ENCODE measurements at places on chromosomes 3 and 15.

DNA sequence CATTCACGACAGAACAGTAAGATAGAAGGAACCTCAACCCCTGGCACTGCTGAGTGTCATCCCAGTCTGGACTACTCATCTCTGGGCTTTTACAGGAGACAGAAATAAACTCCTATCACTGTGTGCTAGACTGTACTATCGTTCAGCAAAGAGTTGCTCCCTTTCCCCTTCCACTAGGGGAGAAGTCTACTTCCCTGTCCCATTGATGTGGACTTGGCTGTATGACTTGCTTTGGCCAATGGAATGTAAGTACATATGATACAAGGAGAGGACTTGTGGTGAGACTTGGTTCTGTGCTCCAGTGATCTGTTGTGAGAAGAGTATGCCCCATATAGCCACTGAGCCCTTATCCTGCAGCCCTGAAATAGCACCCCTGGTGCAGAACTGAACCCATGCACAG is 5.3 kb upstream of the KIF7 start:
- DNase-seq = no peak

GRCh38 chr3:20975188-20975651 is 775.8 kb downstream of the ZNF385D start:
- DNase-seq = no peak

DNA sequence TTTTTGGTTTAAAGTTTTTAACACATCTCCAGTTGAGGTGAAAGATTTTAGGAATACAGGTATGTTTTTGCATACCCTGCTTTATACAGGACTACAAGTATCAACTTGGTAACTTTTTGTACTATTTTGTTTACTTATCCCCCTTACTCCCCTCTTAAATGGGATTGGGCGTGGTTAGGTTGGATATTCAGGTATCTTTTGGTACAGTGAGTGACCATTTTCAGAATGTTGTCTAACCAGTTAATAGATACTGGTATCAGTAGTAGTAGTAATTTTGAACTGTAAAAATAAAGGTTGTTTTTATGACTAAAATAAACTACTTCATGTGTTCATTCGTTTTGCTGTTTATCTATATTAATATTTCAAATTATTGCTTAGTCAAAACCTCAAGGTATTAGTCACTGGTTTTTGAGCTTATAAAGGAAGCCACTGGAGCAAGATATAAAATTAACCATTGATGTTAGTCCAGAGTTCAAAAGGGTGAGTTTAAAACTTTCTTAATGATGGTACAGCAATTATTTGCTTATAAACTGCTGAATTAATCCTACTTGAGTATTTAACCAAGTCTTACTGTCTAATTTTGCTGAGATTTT is 3.3 kb downstream of the MME start:
- DNase-seq = no peak

DNA sequence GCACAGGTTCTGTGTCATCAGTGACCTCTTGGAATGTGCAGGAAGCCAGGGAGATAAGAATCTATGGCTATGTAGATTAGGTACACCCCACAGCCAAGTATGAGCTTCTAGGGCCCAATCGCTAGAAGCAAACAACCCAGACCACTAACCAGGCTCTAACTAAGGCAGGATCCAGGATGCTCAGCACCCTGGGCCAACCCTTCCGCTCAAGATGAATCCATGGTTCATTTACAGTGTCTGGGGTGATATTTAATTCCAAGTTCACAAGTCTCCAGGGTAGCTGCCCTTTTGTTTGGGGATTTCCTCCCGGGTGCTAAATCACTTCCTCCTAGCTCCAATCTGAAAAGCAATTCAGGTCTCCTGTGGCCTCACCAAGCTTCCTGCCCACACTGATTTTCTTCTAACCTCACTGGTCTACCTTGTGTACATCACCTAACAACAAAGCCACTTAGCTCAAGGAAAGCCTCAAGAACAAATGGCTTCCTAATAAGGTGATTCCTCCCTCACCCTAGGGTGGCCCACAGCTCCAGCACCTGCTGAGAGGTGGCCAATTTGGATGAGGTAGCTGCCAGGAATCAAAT is 2.4 kb downstream of the EHD4 start:
- no peak for DNase-seq

GRCh38 chr3:184786280-184786941 is 25.6 kb upstream of the VPS8 start:
- no peak for DNase-seq

DNA sequence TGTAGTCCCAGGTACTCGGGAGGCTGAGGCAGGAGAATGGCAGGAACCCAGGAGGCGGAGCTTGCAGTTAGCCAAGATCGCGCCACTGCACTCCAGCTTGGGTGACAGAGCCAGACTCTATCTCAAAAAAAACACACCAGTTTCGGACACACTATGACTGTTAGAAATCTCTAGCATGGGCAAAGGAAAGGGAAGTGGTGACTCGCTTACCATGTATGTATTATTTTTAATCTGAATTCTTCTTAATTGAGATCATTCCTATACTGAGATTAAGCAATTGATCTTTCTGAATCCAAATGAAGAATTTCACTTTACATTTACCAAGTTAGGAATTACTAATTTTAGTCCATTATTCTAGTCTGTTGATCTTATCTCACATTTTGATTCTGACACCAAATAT is 459.2 kb upstream of the ALCAM start:
- no peak for DNase-seq

DNA sequence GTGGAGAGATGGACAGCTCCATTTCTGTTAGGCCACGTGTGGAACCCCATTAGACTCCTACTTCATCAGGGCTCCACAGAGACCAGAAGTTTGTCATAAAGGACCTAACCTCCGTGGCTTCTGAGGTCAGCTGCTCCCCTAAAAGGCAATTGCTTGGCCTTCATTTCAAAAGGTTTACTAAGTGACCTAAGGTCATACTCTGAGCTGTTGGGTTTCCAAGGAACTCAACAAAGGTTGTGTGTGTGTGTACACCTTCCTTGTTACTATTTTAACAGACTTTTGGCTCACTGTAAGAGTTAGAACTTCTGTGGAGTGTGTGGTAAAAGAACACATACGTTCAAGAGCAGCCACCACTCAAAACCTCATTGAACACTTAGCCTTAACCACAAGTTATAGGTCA is 73.9 kb downstream of the SEC22A start:
- DNase-seq = no peak

- DNase-seq = no peak
Measured at GRCh38 chr3:144466114-144466513, 494.5 kb downstream of the DIPK2A start.

DNA sequence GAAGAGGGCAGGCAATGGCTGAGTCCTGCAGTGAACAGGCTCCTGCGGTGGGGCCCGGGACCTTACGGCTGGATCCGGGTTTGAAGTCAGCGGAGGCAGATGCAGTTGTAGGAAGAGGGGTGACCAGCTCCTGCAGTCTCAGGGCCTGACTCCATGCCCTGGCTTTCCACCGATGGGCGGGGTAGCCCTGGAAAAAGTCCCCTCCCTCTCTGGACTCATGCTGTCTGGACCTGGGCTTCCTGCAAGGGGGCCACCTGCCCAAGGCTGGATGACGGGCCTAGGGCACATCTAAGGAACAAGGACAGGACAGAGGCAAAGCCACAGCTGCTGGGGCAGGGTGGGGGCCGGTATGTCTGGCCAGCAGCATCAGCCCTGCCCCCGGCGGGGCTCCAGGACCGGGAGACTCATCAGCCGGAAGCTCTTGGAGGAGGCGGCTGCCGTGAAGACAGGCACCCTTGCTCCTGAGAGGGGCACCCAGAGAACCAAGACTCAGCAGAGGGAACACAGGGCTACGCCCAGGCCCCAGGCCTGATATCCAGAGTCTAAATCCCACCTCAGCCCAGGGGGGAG is 12.8 kb downstream of the IQSEC1 start:
- no peak for DNase-seq

- no peak for DNase-seq
Measured at GRCh38 chr3:37200141-37200540, 25.8 kb upstream of the LRRFIP2 start.

DNA sequence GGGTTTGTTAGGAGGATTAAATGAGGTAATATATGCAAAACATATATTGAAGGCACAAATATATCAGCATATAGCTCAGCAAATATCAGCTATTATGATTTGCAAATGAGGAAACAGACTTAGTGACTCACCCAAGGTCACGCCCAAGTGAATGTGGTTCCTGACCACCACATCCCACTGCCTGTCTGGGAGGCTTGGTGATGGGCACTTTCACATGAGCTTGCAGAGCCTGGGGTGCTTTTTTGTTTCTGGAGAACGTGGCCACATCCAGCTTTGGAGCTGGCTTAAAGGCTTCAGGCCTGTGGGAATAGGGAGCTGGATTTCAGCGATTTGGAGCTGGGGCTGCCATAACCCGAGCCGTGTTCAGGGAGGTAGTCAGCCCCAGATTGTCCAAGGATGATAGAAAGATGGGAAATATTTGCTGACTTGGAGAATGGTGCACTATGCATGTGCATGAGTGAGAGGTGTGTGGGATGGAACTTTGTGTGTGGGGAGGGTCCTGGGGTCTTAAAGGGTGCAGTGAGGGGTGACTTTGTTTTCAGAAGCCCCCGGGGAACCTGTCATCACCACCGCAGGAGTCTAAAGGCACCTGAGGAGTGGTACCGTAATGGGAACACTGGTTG is 12.0 kb upstream of the FGD5 start:
- no peak for DNase-seq

GRCh38 chr3:36302626-36303025 is 77.7 kb upstream of the STAC start:
- DNase-seq = no peak

DNA sequence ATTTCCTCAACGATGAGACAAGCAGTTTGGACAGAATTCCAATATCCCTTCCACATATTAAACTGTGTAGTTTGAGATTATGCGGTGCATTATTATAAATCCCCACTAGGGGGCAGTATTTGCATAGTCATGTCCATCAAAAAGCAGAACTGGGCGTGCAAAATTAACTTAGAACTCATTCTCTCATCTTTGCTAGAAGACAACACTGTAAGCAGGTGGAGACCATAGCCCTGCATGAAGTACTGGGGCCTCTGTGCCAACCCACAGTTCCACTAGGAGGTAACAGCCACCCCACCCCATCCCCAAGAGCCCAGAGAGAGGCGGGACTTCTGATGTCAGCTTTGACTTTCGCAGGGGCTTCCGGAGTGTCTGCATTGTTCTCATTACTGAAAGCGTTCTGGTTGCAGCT is 106.6 kb upstream of the TMC3 start:
- DNase-seq = no peak

- no peak for DNase-seq
Measured at GRCh38 chr3:63349583-63350573, 71.8 kb downstream of the SYNPR start.

DNA sequence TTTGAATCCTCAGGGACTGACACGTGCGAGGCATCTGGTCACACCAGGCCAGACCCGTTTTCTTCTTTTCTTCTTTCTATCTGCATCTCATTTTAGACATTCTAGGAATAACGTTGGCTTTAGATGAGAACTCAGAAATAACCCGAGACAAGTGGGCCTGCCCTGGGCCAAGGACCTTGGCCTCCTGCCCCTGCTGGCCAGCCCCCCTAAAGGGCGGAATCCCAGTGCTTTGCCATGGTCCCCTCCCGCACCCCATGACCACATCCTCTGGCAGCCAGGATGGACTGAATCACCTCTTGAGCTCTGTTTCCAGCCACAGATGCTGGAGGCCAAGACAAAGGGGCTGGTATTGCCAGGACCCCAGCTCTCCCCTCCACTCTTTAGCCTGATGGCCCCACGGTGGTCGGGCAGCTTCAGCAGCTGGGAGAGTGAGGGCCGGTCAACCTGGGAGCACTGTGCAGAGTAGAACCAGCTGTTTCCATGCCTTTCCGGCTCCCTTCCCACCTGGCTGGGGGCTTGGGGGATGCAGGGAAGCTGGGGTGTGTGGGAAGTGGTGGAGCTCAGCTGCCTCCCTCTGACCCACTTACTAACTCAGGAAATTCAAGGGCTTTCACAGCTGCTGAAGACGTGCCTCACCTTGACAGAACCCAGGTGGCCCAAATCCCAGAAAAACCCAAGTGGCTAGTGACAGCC is 190.9 kb downstream of the FAM43A start:
- DNase-seq = no peak

DNA sequence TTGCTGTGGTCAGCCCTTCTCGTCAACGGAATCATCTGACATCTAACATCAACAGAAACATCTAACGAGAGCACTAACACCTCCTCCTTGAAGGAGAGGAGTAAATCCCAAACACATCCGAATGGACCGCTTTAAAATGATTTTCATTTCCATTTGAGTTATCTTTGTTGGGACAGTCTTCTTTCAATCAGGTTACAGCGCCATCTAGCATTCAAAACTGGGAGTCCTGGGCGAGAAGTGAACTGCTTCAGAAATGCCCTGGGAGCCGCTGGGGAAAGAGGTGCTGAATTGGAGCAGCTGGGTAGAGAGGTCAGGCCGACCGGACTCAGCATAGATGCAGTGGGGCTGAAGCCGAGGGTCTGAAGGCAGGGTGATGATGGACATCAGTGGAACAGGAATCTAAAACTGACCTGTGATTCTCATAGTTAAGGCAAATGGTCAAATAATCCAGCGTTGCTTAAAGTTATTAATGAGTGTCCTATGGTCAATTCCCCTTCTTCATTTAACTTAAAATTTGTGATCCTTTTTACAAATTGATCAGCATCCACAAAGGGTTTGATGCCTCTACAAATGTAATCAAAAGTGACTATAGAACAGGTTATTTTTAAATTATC is 170.0 kb upstream of the NDN start:
- DNase-seq = no peak

GRCh38 chr15:51853998-51854397 is 24.5 kb downstream of the TMOD3 start:
- DNase-seq = no peak

DNA sequence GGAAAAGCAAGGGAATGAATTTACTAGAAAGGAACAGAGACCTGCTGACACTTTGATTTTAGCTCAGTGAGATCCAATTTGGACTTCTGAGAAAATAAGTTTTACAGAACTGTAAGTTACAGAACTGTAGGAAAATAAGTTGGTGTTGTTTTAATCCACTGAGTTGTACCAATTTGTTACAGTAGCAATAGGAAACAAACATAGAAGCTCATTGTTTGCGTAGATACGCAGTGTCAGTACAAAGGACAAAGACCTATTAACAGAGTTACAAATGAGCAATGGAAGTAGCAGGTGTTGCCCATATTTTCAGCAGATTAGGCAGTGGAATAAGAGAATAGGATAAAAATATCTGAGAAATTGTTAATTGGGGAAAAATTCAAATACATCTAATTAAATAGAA is 385.8 kb upstream of the CNTN6 start:
- DNase-seq = no peak

DNA sequence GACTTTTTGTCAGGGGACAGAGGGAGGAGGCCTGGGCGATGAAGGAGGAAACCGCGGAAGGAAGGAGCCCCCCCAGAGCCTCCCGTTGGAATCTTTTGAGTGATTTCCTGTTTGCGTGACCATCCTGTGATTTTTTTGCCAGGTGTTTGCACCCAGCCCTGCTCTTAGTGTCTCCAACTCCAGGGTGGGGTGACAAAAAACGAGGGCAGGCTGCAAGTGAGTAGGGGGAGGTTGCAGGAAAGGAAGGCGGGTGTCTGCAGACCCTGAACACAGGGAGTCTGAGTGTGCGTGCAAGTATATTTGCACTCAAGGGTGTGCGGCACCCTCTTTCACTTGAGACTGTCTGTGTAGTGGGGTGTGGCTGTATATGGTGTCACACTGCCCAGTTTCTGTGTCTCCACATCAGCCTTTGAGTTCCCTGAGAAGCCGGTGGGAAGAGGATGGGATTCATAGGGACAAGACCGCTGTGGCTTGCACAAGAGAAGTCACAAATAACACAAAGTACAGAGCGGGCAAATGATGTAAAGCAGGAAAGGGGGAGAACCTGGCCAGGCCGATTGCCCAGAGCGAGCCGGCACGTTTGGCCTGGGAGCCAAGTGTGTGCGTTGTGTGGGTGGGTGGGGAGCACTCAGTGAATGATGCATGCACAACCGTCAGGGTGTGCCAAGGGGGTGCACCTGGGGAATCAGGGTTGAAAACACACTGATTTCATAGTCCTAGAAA is 6.6 kb downstream of the ISLR2 start:
- no peak for DNase-seq
